Activated CD4-positive, alpha-beta T cell treated with anti-CD3 and anti-CD28 coated beads, Interleukin-2, amount 50 U/mL, for 24 hours (primary cell): ENCODE measurements at places on chromosomes 2 and 18.

DNA sequence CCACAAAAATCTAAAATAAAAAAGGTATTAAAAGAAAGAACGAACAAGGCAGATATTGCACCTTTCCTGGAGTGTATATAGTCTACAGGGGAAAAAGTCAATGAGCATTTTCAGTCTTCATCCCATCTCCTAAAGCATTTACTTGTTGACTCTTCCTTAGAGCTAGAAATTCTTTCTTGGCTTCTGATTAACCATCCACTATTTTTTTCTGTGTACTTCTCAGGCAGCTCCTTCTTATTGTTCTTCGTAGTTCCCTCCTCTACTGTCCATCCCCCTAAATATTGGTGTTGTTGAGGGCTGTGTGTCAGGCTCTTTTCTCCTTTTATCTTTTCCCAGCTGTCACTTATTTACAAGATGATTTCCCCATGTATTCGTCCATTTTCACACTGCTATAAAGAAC lies 3.5 kb upstream of the LAPTM4A start:
- no peak for DNase-seq

DNA sequence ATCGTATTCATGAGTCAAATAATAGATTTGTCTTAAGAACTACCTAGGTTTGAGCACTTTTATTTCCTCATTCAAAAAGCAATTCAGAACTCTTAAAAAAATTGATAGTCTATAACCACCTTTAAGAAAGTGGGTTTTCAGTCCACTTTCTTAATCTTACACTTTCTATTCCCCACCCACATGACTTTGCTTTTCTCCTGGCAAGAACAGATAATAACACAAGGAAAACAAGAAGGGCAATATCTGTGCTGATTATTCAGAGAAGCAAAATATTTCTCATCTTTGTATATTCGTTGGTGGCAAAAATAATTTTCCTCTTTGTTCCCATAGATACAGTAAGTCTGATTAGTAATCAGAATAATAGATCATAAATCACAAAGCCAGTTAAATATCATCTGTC lies 130.6 kb upstream of the DNAJC10 start:
- DNase-seq: no peak

- no peak for DNase-seq
Observed at GRCh38 chr2:190986221-190986953, 27.6 kb downstream of the STAT1 start.

GRCh38 chr2:70938586-70938950 lies 2.9 kb downstream of the ATP6V1B1 start:
- no peak for DNase-seq

DNA sequence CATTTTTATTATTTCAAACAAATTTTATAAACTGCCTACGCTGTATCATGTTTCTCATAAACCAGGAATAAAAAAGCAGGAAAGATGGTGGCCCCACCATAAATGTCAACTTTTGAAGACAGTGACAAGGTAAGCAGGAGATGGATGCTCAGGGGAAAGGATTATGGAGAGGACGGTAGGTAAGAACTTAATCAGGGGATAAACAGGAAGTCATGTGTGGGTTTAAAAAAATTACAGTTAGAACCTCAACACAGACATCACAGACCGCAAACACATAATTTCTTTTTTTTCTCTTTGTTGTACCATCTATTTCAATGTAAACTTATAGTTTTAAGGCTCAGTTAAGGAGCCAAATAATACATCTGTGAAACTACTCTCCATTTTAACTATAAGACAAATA lies 575.2 kb upstream of the SLC8A1 start:
- no peak for DNase-seq

- no peak for DNase-seq
Observed at GRCh38 chr18:23964282-23965238, 50.0 kb upstream of the TTC39C start.

DNA sequence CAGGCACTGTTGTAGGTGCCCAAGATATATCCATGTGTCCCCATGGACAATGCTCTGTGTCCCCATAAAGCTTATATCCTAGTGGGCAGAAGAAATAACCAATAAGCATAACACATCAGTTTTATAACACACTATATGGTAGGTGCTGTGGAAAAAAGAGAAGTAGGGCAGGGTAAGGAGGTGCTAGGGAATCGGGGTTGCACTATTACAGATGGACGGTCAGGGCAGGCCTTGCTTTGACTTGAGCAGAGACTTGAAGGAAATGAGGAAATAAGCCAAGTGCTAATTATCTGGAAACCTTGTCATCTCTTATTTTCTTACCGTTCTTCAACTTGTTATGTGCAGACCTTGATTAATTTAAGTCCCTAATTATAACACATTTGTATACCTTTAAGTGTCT lies 82.0 kb downstream of the PHLPP1 start:
- DNase-seq: no peak

DNA sequence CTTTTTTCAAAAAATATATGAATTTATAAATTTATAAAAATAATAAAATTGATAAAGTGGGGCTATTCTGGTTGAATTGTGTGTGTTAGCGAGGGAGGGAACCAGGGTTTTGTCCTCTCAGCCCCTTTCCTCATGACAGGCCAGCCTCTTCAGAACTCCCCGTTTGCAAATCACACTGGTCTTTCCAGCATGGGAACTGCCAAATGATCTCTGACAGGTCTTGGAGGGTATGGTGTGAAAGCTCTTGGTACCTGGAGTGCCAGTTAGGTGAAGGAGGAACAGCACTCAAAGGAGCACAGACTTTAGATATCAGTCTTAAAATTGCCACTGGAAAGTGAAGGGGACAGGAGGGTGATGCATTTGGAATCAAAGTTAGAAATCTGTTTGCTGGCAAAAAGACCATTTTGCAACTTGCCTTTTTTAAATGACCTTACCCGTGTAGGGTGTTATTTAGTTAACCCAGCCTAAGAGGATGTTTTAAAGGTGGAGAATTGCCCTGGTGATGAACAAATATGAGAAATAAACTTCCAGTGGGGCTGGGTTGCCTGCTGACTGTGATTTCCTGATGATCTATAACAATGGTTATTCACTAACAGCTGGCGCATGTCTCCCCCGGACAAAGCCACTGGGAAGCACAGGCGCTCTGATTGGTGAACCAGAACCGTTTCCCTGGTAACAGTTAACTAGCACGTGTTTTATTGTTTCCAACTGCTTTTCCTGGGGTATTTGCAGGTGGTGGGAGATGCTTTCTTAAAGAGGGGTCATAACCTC lies 85.3 kb upstream of the EFEMP1 start:
- no peak for DNase-seq

DNA sequence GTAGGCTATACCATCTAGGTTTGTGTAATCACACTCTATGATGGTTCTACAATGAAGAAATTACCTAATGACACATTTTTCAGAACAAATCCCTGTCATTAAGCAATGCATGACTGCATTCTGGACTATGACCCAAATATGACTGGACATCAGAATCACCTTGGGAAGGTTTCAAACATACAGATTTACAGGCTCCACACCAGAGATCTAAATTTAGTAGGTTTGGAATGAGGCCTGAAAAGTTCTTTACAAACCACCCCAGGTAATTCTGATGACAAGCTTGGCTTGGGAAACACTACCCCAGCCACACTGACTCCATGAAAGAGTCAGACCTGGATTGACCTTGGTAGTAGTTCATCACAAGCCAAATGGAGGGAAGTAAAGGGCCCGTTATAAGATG lies 52.2 kb upstream of the NFE2L2 start:
- no peak for DNase-seq
